Endothelial cell of umbilical vein (primary cell): ENCODE measurements at places on chromosomes 1 and 21.
A peak's percentile ranks its signal among the peaks of the same experiment; 100 is the strongest.

- DNase-seq: peak; percentile 32
These were observed 2.7 kb downstream of the MAN1C1 start for GRCh38 chr1:25619101-25619890.

GRCh38 chr1:35386959-35387358 is 118.5 kb downstream of the ZMYM4 start:
- DNase-seq: no peak

DNA sequence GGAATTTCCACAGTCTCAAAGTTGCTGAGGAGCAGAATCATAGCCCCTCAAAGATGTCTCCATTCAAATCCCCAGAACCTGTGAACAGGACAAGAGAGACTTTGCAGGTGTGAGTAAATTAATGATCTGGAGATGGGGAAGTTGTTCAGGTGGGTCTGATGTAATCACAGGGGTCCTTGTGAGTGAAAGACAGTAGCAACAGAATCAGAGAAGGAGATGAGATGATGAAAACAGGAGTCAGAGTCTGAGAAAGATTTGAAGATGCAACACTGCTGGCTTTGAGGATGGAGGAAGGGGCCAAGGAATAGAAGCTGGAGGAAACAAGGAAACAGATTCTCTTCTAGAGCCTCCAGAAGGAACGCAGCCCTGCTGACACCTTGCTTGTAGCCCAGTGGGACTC is 81.5 kb downstream of the SELENOF start:
- no peak for DNase-seq

DNA sequence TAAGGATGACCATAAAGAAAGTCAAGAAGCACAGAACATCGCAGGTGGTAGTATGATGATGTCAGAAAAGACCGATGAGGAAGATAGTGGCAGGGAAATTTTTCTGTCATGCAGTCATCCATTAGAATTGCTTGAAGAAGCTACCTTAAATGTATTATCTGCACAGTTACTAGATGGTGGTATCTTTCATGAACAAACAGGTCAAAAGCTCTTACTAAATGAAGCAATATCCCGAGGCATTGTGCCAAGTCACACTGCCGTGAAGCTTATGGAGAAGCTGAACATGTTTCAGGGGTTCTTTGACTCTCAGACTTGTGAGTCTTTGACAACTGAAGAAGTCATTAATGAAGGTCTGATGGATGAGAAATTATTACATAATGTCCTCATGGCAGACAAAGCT is 128.8 kb downstream of the MACF1 start:
- DNase-seq: no peak

DNA sequence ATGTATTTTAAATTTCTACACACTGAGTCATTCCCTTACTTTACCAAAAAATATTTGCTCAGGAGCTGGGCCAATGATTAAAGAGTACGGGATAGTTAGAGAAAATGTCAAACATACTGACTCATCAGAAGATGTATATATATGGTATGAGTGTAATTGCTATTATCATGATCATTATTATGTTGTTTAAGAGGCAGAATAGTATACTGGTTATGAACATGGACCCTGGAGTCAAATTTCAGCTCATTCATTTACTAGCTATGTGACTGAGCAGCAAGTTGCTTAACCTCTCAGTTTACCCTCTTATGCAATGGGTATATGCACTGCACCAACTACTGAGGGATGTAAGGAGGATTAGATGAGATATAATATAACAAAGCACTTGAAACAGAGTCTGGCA is 41.2 kb upstream of the USH2A start:
- DNase-seq: no peak

DNA sequence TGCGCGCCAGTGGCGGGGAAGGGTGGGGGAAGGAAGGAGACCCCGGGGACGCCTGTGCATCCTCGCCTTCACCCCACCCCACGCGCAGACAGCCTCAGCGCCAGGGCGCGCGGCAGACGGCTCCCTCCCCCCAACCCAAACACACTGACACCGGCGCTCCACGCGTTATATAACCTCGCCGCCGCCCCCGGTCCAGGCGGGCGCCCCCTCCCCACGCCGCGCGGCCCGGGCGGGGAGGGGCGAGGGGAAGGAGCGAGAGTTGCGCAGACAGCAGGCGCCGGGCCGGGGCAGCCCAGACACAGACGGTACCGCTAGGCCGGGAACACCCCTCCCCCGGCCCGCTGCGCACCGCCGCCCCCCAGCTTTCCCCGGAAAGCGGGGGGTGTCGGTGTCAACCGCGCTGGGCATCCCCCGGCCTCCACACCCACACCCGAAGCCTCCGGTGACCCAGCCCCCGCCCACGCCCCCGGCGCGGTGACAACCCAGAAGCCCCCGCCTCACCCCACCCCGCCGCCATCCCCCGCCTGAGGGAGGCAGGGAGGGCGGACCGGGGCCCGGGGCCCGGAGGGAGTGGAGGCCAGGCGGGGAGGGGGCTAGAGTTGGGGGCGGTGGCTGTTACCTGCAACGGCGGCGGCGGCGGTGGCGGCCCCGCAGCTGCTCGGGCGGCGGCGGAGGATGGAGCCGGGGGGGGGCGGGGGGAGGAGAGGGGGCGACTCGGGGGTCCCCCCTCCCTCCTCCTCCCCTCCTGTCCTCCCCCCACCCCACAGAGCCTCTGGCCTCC is 432 bp downstream of the AKT3 start:
- no peak for DNase-seq

DNA sequence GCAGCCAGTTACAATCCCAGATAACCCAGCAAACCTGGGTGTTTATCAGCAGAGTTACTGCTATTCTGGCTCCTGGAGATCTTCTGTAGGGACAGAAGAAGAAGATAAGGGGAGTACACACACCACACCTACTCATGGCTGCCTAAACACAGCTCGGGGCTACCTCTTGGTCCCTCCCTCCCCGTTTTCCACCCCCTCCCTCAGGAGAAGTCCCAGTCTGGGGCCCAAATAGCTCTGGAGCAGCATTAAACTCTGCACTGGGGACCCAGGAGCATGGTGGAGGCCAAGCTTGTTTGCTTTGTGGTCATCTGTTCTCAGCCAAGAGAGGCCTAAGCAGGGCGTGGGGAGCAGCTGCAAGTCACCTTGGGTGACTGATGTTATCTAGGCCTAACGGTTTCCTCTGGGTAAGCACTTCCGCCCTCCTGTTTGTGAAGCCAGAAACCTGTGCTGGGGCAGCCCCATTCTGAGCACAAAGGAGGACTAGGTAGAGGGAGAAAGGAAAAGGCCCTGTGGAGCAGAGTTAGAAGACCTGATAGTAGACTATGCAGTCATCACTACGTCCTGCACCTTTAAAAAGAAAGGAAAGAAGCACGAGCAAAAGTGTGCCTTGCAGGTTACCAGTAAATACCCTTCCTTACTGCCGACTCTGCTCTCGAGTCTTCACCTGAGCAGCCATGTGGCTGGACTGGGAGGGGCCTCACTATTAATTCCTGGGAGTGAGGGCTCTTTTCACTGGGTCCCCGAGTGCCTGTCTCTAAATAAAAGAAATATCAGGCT is 2.0 kb upstream of the RCSD1 start:
- no peak for DNase-seq

GRCh38 chr1:186681801-186682200 is 1.6 kb upstream of the PTGS2 start:
- DNase-seq: peak; percentile 49
